ENCODE measurements at places on chromosomes 1 and 21.

- no peak for DNase-seq
Observed at GRCh38 chr21:44372616-44373015, 19.2 kb downstream of the TRPM2 start.

DNA sequence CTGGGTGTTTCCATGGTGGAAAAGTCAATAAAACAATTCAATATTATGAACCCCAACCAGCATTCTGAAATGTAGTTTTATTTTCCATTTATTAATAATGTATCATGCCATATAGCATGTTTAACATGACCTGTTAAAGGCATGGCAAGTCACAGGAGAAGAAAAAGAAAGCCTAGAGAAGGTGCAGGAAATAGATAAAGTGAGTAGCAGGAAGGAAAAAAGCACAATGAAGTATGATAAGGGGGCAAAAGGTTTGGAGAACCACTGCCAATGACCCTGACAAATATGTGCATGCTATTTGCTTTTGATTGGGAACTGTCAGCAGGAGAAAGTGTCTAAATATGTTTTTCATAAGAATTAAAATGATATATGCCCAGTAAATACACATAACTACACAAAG, 85.6 kb downstream of the HMCN1 start:
- no peak for DNase-seq

GRCh38 chr1:99887890-99888289, 37.7 kb downstream of the AGL start:
- no peak for DNase-seq

GRCh38 chr1:150484861-150485260, 2.4 kb upstream of the TARS2 start:
- no peak for DNase-seq

- no peak for DNase-seq
Observed at GRCh38 chr1:153906396-153906795, 16.4 kb downstream of the GATAD2B start.
